ENCODE measurements at places on chromosomes 2 and 18.

GRCh38 chr2:217325816-217326215, 466.0 kb upstream of the TNP1 start:
- no peak for DNase-seq

- DNase-seq = no peak
Observed at GRCh38 chr2:85886590-85886989, 2.2 kb downstream of the ST3GAL5 start.

GRCh38 chr2:239945751-239946561, 79.2 kb downstream of the NDUFA10 start:
- DNase-seq = no peak

DNA sequence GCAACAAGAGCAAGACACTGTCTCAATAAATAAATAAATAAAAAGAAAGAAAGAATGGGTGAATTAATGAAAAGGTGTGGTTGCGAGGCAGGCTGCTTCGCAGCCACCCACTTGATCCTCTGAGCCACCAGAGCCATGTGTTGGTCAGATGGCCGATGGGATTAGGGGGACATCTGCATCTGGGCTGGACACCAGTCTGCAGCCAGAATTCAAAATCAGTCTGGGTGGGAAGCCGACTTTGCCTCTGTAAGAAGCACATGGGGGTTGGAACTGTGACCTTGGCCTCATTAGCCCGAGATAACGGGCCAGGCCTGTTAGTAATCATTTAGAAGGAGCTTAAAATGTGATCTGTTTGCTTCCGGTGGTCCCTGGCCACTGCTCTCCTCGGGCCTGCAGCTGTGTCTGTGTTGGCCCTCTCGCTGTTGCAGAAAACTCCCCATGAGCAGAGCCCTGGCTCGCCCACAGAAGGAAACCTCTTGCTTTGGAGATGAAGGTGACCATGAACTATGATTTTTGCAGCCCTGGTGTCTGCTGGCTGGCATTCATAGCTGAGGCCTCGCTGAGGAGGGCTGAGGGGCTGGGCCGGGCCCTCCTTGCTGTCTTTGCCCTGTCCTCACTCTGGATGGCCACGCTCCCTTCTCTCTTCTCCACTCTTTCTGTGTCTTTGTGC, 94.4 kb downstream of the DYSF start:
- no peak for DNase-seq

GRCh38 chr18:50656841-50657470, 97.1 kb downstream of the MAPK4 start:
- DNase-seq = no peak

DNA sequence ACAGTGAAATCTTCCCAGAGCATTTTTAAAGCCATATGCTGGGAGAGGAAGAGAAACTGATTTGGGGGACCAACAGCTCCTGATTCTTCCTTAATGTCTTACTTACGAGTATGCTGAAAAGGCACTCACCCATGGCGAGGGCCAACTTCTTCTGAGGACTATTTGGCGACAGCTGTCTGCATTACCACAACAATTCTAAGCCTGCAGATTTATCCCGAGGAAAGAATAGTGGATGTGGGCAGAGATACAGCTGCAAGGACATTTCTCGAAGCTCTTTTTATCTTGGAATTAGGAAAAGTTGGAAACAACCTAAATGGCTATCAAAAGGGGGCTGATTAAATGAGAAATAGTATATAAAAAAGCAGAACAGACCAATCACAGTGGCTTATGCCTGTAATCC, 40.3 kb upstream of the FHL2 start:
- no peak for DNase-seq

DNA sequence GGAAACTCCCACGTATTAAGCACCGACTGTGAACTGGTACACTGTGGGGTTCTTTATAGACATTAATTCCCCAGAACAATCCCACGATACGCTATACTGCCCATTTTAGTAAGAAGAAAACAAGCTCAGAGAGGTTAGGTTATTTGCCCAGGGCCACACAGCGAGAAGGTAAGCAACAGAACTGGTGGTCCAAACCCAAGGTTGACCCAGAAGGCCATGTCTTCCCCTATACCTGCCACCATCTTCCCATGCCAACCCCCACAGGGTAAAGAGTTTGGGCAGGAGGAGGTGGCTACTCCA, 69.9 kb downstream of the MARCO start:
- DNase-seq = no peak

DNA sequence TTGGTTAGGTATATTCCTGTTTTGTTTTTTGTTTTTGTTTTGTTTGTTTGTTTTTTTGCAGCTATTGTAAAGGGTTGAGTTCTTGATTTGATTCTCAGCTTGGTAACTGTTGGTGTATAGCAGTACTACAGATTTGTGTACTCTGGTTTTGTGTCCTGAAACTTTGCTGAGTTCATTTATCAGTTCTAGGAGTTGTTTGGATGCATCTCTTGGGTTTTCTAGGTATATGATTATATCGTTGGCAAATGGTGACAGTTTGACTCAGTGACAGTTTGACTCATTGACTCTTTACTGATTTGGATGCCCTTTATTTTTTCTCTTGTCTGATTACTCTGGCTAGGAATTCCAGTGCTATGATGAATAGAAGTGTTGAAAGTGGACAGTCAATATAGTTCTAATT, 53.7 kb downstream of the APLF start:
- DNase-seq = no peak

- DNase-seq = no peak
Observed at GRCh38 chr2:101124643-101125366, 26.4 kb downstream of the TBC1D8 start.

GRCh38 chr2:105803773-105804172, 59.1 kb downstream of the NCK2 start:
- no peak for DNase-seq

- no peak for DNase-seq
Observed at GRCh38 chr2:226118471-226119429, 680.9 kb downstream of the IRS1 start.

DNA sequence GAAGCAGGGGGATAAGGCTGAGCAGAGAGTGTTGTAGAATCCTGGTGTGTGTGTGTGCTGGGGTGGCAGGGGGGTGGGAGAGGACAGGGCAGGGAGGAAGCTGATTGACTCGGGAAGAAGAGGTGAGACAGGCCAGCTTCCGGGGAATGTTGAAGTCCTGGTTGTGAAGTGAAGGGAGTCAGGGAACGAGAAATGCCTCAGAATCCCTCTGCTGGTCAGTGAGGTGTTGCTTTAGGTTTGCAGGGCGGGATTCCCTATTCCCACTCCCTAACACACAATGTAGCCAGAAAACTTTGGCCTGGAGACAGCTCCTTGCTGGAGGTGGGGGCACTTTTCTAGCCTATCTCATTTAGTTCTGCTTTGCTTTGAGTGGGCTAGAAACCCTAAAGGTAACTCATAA, 265.1 kb downstream of the HAUS1 start:
- DNase-seq = no peak

- no peak for DNase-seq
Observed at GRCh38 chr2:224421065-224421464, 19.2 kb upstream of the FAM124B start.

- no peak for DNase-seq
Observed at GRCh38 chr2:105783972-105784371, 39.3 kb downstream of the NCK2 start.

DNA sequence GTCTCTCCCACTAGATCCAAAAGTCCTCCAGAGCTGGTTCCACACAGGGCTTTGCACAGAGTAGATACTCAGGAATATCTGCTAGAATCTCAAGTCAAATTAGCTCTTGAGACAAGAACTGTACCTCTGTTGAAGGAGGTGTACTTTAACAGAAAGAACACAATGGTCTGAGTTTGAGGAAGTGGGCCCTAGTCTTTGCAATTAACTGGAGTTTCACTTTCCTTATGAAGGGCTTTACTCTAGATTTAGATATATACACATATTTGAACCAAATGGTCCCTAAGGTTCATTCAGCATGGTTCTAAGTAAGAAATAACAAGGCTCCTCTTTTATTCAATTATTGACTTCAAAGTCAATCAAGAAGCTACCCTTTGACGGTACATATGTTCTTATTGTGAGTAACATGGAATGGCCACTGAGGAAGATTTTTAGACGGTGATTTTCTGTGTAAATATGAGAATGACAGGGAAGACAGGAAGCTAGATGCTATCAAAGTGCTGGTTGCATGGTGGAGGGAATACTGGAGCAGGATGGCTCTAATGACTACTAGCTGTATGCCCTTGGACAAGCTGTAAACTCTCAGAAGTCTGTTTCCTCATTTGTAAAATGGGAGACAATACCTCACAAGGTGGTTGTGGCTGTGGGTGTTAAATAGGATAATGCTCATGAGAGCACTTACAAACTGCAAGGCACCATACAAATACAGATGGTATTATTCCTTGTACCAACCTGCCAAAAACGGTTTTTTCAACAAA, 73.5 kb upstream of the SERTAD2 start:
- no peak for DNase-seq

DNA sequence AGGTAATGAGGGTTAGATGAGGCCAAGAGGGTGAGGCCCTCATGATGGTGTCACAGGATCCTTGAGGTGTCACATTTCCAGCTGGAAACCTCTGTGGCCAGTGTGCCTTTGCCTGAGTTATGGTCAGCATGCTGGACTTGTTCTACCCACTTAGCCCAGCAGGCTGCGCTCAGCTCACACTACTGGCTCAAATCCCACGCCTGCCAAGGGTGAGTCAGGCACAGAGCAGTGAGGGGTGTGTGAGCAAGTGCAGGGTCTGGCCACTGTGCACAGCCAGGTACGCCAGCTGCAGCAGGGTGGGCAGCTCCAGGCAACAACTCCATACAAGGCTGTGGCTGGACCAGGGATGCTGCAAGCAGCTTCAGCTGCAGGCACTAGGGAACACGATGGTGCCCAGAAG, 616.6 kb upstream of the FSHR start:
- no peak for DNase-seq

DNA sequence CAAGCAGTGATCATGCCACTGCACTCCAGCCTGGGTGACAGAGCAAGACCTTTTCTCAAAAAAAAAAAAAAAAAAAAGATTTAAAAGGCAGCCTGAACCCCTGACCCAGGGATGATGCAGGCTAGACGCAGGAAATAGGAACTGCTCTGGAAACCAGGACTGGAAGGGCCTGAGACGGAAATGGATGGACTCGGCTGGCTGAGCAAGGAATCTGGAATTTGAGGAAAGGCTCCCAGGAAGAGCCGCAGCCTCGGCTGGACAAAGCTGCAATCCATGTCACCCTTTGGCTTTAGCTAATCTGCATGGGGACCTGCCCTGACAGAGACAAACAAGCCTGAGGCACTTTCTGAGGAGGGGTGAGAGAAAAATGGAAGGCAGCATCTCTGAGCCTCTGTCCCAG, 55.0 kb upstream of the DAPL1 start:
- no peak for DNase-seq

GRCh38 chr18:44229693-44230108, 451.0 kb upstream of the SETBP1 start:
- no peak for DNase-seq

All from stimulated activated CD4-positive, alpha-beta T cell treated with anti-CD3 and anti-CD28 coated beads, Interleukin-1b, Interleukin-23, amount 100 ng/mL, for 1 hour (primary cell).